ENCODE measurements at places on chromosomes 5 and 9. TPM values are rescaled to one million over a fixed set of nuclear protein-coding genes. Genes with fewer than 3 reads are reported as not detected.

DNA sequence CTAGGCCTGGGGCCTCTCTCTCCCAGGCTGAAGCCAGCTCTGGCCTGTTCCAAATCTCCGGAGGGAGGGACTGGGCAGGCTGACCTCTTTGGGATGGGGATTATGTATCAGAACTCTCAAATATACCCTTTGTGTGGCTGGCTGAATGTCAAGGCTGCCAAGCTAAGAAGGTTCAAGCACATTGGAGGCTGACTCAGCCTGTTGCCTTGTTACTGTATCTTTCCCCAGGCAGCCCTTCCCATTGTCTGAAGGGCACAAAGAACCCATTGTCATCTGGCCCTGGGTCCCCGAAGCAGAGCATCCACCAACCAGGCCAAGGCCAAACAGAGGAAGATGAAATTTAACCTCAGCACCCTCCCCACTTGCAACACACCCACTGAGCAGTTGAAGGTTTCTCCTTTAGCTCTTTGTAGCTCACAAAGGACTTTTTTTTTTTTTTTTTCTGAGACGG is 7.3 kb upstream of the SPARC start:
- peak; percentile 80 for ATAC-seq

DNA sequence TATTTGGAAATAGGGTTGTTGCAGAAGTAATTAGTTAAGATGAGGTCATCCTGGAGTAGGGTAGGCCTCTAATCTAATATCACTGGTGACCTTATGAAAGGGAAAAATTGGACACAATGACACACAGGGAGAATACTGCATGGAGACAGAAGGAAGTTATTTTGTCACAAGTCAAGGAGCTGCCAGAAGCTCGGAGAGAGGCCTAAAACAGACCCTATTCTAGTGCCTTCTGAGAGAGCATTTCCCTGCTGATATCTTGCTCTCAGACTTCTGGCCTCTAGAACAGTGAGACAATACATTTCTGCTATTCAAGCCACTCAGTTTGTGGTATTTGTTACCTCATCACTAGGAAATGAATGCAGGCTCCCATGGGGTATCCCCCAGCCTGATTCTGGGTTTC is 332.9 kb downstream of the CSNK1G3 start:
- ATAC-seq, result peak; percentile 72

DNA sequence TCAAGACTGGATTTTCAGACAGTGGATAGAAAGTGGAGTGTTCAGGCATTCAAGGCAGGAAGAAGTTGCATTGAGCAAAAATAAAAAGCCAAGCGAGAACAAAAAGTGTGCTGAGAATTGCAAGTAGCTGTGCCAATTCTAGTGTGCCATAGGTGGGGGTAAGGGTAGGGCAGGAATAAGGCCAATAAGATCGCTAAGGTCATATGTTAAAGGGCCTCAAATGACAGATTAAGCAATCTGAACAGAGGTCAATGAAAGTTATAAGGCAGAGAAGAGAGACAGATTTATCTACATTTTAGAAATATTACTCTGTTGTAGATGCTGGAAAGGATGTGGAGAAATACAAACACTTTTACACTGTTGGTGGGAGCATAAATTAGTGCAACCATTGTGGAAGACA is 36.4 kb downstream of the NADK2 start:
- ATAC-seq, result no peak

CATSPER3 gene
- total RNA-seq, result 0.21 TPM

DNA sequence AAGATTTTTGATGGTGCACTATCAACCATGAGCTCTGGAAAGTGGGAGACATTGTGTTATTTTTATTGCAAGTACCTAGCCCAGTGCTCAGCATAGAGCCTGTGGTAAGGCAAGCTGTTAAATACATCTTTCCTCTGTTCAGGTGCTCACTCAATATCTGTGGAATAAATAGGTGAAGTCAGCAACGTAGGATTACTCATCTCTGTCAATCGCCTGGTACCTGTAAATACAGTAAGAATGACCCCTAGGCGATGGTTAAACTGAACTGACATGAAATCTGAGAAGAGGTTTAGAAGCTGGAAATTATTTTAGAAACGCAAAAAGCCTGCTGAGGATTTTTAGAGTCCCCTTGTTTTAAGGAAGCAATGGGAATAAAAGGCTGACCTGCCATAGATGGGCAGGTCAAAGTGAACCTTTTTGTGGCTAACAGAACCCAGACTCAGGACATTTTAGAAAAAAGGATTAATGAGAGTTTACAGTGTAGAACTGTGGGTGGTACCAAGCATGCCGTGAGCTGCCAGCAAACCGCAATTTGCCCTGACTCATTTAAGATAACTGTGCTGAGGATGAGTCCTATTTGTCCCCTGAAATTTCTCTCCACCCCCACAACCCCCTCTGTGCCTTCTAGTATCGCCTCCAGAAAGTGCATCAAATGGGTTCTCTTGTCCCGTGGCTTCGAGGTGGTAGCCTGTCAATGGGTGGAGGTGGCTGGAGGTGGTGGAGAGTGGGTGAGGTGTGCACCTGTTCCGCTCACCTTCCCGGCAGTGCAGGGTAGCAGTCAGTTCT is 375.1 kb downstream of the MED10 start:
- no peak for ATAC-seq

DNA sequence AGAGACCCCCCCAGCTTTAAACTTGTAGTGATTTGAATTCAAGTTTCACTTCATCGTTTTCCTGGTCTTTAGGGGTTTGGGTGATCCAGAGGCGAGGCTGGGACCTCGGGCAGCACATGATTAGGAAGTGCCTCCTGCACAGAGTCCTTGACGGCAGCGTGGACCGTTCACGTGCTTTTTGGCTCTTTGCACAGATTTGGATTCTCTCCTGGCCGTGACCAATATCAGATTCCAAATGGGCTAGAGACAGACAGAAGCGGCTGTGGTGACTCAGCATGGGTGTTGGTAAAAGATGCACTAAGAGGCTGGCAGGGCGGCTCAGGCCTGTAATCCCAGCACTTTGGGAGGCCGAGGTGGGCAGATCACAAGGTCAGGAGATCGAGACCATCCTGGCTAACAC is 117.2 kb upstream of the CACNA1B start:
- no peak for ATAC-seq

DNA sequence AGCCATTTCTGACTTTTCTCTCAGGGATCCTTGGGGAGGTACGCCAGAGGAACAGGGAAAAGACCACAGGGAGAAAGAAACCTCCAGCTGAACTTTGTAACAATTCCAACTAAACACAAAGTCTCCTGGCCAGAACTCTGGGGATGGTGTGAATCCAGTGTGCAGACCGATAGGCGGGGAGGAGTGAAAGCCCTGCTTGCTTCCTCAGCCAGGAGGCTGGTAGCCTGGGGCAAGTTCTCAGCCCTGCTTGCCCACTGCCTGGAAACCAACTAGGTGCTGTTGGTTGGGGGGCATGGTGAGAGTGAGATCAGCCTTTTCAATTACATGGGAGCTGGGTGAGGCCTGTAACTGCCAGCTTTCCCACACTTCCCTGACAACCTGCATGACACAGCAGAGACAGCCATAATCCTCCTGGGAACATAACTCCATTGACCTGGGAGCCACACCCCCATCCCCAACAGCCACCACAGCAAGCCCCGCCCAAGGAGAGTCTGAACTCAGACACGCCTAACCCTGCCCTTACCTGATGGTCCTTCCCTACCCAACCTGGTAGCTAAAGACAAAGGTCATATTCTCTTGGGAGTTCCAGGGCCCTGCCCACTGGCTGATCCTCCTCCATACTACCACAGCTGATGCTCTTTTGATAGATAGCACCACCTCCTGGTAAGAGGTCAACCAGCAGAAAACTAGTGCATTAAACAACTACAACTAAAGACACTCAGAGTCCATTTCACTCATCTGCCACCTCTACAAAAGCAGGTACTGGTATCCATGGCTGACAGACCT is 100.1 kb upstream of the TNFAIP8 start:
- ATAC-seq, result no peak

DNA sequence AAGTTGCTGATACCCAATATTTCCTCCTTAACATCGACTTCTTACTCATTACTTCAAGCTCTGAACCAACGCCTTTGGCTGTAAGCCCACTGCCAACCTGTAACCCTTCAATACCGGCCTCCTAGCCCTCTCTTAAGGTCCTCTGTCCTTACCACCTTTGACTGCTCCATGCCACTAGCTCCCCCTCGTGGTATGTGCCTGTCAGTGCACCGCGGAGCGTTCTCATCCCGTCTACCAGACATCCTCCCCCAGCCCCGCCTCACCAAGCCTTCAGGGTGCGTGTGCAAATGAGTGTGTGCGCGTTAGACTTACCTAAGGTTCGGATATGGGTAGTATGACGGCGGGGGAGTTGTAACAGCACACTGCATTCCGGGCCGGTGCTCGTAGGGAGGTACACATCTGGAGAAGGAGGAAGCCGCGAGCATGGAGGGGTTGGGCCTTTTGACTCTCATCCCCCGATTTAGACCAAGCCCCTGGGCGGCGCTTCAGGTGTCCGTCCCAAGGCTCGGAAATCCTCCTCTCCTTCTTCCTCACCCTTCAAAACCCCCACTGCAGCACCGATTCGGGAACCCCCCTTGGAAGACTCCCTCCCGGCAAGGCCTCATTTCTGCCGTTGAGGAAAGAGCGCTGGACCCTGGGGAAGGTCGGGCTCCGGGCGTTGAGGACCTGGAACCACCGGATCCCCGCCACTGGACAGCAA is 2.8 kb upstream of the MYORG start:
- ATAC-seq, result peak; percentile 42

GRCh38 chr5:157288405-157289163 is 22.7 kb downstream of the CYFIP2 start:
- ATAC-seq, result no peak

DNA sequence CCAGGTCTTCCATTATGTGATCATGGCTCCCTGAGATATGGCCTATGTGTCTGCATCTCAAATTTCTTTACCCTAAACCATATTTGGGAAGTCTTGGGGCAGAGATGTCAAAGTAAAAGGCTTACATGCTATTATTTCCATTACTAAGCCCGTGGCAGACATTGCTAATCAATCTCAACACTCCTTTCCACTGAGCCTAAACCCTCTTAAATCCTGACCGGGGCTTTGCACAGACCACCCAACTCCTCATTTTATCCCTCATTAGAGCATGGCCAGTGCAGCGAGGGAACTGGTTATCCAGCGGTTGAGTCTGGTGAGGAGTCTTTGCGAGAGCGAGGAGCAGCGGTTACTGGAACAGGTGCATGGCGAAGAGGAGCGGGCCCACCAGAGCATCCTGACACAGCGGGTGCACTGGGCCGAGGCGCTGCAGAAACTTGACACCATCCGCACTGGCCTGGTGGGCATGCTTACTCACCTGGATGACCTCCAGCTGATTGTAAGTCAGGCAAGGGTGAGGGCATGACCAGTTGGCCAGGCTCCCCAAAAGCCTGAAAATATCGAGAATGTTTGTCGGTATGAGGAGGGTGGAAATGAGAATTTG is 11.0 kb downstream of the BSPRY start:
- ATAC-seq, result no peak

DNA sequence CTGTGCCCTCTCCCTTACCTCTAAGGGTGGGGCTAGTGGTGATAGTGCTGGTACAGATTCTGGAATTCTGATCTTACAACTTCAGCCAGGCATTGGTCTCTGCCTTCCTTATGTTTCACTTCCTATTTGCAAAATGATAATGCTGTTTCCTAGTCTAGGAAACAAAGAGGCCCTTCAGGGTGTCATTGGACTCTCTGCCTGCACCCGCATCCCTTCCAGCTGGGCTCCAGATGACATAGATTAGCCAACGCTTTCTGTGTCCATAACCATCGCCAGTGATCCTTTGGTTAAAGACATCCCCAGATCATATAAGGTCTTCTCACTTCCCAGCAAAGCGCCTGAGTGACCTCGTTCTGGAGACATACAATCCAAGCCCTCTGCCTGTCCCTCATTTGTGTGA is 180.7 kb downstream of the ERCC6L2 start:
- ATAC-seq, result no peak

IL4 gene
- total RNA-seq, result not detected

ATOSB gene
- total RNA-seq, result 17.2 TPM

GRCh38 chr5:158108177-158108576 is 249.2 kb upstream of the CLINT1 start:
- no peak for ATAC-seq

BARHL1 gene
- total RNA-seq, result 0.57 TPM

PCDHGA1 gene
- total RNA-seq, result 0.38 TPM

GRCh38 chr9:132935026-132935425 is 9.4 kb downstream of the TSC1 start:
- ATAC-seq, result no peak

RABL6 gene
- total RNA-seq, result 33.9 TPM

LOX gene
- 147 TPM for total RNA-seq

GRCh38 chr9:124342776-124343485 is 72.3 kb downstream of the PSMB7 start:
- ATAC-seq, result peak; percentile 72

DNA sequence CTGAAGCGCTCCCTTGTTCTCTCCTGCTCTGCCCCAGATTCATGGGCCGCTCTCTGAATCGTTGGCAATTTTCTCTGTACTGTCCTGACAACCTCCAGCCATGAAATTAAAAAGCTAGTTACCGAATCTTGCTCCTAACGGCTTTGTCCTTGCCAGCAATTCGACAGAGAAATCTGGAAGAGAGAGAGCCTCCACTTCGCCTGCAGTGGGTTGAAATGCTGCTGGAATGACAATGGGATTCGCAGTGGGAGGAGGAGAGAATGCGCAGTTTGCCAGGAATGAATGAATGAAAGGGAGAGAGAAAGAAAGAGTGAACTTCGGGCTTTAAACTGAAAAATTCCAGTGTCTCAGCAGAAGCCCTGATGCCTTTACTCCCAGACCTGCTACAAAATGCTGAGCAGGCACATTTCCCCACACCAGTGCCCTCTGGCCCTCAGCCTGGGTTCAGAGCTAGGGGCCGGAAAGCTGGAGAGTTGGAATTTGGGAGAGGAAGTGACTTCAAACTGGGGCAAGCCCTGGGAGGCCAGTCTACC is 11.5 kb upstream of the BOD1 start:
- no peak for ATAC-seq

DNA sequence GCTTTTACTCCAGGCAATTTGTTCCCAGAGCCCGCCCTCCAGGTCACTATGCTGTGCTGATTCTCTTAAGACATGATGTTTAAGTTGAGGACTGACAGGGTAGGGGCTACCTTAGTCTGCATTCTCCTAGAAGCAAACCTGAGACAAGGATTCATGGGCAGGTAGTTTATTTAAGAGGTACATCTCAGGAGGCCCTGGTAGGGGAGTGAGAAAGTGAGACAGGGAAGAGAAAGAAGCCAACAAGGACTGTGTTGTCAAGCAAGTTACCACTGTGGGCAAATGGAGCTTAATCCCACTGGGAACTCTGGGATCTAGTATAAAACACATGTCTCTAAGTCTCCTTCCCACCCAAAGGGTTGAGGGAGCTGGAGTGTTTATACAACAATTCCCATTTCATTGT is 43.6 kb upstream of the FSTL4 start:
- ATAC-seq, result no peak

DNA sequence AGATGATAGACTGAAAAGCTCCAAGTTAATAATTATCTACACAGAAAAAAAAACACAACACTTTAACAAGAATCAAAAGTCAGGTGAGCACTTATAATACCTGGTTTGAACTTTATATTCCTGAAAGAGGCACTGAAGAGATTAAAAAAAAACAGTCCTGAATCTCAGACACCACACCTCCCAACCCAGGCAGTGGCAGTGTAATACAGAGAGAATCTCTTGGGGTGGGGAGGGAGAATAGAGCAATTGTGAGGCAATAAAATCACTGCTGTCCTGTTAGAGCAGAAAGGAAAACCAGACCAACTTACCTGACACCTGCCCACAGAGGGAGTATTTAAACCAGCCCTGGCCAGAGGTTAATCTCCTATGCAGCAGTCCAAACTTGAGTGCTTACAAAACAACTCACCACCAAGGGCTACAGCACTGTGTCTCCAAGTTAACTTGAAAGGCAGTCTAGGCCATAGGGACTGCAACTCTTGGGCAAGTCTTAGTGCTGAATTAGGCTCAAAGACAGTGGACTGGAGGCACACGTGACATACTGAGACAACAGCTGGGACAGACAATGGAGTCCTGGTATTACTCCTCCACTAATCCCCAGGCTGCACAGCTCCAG is 54.2 kb downstream of the SLCO4C1 start:
- ATAC-seq, result no peak

Data from motor neuron (in vitro differentiated cells).